ENCODE measurements at places on chromosomes 7 and 10.

DNA sequence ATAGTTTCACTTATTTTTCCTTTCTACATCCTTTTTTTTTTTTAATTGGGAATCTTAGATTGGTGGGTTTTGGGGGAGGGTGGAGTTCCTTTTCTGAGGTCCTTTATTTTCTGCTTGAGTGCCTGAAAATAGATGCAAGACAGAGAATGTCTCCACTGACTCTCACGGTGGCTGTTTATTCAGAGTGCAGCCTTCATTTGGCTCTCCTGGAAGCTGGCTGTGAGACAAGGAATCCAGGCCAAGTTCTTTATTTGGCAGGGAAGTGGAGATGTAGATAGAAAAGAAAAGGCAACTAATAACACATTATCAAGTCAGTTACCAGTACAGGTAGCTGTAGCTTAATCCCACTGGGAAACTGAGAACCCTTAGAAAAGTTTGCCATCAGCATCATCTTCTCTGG is 118.6 kb downstream of the CNTNAP2 start:
- no peak for DNase-seq

DNA sequence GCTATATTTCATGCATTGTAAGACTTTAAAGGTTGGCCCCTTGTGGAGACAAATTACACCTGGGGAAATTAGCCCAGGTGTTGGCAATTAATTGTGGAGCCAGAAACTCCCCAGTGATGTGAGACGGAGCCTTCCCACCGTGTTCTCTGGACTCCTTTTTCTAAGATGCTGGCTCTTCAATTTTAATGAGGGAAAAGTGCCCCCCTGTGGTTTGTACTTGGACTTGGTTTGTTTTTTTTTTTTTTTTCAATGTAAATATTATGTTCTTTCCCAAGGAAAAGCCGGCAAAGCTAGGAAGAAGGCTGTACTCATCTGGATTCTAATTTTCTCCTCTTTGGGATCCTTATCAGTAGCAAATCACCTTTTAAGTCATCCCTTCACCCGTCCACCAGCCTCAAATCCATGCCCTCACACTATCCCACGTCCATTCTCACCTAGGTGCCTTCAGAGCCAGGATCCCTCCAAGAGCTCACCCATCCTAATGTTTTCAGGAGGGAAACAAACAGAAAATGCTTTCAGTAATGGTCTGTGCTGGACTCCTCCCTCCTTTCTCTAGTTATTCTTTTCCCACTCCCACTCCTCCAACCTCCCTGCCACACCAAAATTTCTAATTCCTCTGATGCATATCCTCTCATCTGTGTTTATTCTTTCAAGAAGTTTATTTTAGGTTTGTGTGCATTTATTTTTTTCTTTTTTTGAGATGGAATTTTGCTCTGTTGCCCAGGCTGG is 20.4 kb upstream of the ST8SIA6 start:
- DNase-seq = no peak

DNA sequence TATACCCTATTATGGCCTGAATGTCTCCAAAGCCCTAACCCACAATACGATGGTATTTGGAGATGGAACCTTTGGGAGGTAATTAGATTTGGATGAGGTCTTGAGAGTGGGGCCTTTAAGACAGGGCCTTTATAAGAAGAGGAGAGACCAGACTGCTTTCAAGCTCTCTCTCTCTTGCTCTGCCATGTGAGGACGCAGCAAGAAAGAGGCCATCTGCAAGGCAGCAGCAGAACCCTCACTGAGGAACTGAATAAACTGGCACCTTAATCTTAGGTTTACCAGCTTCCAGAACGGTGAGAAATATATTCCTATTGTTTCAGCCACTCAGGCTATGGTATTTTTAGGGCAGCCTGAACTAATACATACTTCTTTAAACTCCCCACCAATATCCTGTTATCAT is 2.0 kb upstream of the GNAI1 start:
- no peak for DNase-seq

- DNase-seq = no peak
These were observed 334.4 kb downstream of the SUGCT start for GRCh38 chr7:40468891-40469864.

DNA sequence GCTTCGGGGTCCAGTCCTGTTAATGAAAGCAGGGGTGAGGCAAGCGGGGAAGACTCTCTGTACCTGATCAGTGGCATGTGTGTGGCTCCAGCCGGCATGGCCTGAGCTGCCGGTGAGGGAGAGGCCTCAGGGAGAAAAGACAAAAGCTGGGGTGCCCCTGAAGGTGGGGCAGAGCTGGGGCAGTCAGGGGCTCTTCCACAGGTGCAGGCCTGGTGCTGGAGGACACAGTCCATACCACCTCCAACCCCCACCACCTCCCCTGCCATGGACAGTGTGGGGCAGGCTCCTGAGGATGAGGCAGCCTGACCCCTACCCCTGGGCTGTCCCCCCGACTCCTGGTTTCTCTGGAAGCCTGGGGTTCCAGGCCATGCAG is 129.5 kb downstream of the LHPP start:
- no peak for DNase-seq

DNA sequence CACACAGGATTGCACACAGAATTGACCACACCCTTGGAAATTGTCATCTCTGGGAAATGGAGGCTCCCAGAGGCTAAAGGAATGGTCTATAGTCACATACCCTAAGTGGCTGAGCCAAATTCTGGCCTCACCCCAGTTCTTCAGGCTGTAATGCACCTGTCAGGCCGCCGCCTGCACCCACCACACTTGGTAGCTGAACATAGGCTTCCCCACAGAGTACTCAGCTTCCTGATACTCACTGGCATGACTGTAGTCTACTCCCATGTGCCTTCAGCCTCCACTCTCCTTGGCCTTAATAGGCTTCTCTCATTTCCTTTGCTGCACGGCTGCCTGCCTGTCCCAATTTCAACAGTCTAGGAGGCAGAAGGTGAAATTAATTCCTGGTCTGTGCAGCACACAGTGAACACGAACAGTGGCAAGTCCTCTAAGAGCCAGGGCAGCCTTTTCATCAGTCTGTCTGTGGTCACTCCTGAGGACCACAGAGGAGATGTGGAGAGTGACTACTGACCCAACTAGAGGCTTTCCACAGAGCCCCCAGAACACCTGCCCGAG is 42.5 kb downstream of the NUDCD3 start:
- no peak for DNase-seq

GRCh38 chr7:108629651-108630400 is 60.2 kb downstream of the DNAJB9 start:
- DNase-seq = no peak

DNA sequence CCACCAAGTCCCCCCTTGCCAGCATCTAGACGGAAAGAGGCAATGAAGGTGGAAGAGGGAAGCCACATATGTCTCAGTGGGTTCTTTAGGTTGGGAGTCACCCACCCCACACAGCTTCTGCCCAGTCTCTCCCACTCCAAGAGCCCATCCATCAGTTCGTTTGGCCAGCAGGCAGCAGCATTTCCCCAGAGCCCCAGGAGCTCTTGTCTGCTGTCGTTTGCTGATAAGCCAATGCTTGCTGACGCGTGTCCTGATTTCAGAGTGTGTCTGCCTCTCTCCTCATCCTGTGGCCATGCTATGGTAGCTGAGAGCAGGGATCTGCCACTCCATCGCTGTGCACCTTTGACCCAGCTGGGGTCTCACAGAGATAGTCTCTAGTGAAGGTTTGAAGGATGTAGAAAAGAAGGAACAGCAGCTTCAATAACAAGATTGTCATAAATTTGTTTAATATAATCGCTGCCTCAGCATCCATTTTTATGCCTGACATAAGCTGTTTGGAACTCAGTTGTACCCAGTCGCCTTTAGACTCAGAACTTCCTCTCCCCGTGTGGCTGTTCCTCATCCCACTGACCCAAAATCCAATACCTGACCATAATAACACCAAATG is 39.4 kb upstream of the GDF10 start:
- DNase-seq = no peak

- no peak for DNase-seq
These were observed 65.0 kb downstream of the RAPGEF5 start for GRCh38 chr7:22291977-22292376.
